ENCODE measurements at places on chromosomes 2 and 18.
A peak's percentile ranks its signal among the peaks of the same experiment; 100 is the strongest.

- no peak for DNase-seq
These were observed 352.7 kb downstream of the AKAIN1 start for GRCh38 chr18:4844320-4844719.

DNA sequence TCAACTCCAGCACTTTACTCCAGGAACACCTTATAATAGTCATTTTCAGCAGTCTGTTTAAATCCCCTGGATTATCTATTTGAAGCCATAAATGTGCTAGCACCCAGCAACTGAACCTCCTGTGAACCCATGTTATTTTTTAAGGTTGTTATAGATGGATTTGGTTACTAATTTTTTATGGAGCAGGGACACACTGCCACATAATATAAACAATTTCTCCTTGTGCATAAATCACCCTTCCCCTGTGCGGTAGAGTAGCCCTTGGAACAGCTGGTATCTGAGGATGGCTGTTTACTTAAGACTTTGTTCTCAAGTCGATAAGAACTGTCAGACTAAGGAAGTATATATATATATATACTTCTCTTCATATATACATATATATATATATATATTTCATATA is 367.4 kb downstream of the EPHA4 start:
- no peak for DNase-seq

- DNase-seq, result peak; percentile 61
These were observed 2.8 kb downstream of the SH3BP4 start for GRCh38 chr2:234954551-234954992.

DNA sequence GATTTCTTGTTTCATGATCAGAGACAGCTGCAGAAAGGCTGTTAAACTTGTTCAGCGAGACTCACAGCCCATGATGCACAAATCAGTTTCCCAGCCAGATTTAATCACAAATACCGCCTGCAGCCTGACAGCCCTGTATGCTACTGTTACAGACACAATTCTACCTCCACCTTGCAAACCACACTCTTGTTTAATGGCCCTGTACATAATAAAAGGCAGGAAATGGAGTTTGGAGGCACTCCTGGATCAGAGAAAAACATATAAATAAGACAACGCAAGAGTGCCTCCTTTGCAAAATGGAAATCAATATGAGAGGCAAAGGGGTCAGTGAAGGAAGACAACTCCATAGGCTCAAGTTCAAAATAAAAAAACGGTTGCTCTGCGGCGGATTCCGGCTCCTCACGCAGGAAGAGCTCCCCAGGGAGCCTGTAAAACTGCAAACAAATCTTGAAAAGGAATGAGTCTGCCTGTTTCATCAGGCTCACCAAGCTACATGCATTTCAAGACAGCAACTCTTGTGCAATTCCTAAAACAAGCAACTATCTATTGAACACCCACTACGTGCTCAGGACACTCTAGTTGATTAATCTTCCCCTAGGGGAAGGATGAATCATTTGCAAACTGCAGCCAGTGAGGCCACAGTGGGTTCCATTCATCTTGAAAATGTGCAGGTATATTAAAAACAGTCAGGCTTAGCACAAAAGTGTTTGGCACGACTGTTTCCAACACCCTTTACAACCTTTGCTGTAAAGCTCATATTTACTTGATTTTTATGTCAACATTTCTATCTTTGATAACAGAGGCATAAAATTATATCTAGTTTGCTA is 37.5 kb downstream of the TBC1D8 start:
- DNase-seq, result peak; percentile 75

GRCh38 chr2:174518395-174518794 is 31.6 kb upstream of the GPR155 start:
- DNase-seq, result no peak

- DNase-seq, result no peak
These were observed 814.9 kb upstream of the NRXN1 start for GRCh38 chr2:51846796-51847195.

GRCh38 chr2:50529600-50530218 is 502.2 kb downstream of the NRXN1 start:
- peak; percentile 54 for DNase-seq

GRCh38 chr2:232292395-232293154 is 86.0 kb upstream of the ALPP start:
- DNase-seq, result peak; percentile 41

- DNase-seq, result no peak
These were observed 317.2 kb downstream of the GBX2 start for GRCh38 chr2:235850771-235851551.

DNA sequence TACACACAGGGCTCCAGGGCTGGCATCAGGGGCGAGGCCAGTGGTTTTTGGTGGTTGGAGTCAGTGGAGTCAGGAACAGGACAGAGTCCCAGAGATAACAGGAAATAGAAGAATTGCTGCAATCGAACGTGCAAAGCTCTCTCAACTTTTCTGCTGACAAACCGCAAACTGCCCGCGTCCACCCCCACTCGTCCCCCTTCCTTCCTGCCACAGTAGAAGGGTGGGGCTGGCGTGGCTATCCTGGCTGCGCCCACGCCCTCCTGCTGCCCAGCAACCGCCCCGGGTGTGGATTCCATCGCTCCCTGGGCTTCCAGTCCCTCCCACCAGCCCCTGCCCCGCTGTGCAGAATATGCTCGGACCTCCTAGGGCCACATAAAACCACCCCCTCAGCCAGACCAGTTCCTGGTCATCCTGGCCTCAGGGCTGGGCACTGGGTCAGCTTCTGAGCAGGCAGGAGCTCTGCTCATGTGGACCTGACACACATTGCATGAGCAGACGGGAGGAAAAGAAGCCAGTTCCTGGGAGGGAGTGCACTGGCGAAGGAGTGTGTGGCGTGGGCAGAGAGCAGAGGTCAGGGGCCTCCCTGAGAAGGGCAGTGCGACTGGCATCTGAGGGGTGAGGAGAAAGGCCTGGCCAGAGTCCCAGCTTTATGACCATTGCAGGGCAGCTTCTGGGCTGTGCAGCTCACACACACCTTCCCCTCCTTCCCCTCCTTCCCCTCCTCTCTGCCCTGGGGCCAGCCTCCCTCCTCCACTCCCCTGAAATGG is 85.4 kb upstream of the ATG16L1 start:
- peak; percentile 36 for DNase-seq

DNA sequence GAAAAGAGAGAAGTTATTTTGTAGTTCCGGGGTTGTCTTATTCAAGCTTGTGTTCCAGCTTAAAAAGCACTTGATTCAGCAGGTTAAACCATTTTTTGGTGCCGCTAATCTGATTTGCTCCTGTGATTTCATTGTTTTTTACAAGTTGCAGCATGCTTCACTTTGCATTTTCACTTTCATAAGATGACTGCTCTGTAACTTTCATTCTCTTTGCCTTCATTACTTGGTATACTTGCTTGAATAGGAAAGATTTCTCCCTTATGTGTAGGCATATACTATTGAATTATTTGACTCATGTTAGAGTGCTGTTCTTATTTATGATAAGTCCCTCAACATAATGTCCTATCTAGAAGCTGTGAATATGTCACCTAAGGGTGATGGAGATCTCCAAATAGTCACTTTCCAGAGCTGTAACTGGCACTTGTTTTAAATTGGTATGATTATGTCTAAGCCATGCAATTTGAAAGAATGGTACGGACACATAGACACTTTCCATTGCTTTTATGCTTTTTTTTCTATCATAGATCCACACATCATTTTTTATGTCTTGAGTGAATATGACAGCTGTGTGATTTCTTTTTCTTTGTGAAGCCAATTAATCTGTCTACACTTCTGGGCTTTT is 254.5 kb downstream of the DSEL start:
- no peak for DNase-seq

- peak; percentile 35 for DNase-seq
These were observed 85.7 kb downstream of the SLC4A3 start for GRCh38 chr2:219713110-219713509.

- DNase-seq, result no peak
These were observed 24.9 kb upstream of the PID1 start for GRCh38 chr2:229296016-229296415.

GRCh38 chr2:66093371-66093770 is 341.6 kb upstream of the MEIS1 start:
- DNase-seq, result no peak

DNA sequence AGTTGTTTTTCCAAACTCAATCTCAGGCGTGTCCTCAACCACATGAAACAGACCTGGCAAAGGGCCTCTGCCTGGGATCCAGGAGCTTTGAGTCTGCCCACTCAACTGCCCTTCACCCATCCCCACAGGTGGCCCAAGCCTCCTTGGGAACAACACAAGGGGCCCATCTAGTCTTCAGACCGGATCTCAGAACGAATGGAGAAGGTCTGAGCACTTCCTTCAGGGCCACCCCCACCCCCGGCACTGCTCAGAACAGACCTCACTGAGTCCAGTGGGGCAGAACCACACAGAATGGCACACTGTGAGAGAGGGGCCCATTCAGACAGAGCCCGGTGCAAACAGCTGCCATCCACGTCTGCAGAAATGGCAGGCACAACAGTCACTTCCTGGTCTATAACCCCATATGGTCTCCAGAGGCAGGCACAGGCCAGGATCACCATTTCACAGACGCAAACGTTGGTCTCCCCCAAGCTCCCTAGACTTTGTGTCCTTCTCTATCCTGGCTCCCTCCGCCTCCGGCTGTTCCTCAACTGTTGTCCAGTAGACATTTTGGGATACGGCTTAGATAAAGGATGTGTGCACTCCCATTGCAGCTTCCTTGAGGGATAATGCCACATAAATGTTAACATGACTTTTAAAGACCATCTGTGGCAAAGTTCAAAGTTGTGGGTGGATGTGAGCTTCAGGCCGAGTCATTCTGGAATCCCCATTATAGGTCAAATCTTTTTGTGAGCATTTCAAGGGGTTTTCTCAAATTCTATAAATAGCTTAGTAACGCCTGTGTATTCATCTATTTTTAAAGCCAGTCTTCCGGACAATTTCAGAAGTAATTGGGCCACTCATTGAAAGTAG is 149.7 kb downstream of the SMAD7 start:
- no peak for DNase-seq

- DNase-seq, result no peak
These were observed 1.7 kb downstream of the MAPRE3 start for GRCh38 chr2:26971911-26972786.

DNA sequence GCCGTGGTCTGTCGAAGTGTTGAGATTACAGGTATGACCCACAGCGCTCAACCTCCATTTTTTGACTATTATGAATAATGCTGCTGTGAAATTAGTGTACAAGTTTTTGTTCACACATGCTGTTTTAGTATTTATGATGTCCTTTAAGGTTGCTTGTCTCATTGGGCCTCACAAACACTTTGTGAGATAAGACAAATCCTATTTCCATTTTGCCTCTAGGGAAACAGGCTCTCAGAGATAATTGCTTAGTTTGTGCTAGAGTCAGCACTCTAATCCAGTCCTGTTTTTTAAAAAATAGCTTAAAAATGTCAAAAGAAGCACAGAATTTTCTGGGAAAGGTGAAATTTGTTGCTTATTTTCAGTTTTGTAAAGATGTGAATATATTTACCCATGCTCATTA is 43.3 kb upstream of the CUL3 start:
- DNase-seq, result no peak

- DNase-seq, result peak; percentile 17
These were observed 29.4 kb downstream of the CERKL start for GRCh38 chr2:181627545-181627944.

DNA sequence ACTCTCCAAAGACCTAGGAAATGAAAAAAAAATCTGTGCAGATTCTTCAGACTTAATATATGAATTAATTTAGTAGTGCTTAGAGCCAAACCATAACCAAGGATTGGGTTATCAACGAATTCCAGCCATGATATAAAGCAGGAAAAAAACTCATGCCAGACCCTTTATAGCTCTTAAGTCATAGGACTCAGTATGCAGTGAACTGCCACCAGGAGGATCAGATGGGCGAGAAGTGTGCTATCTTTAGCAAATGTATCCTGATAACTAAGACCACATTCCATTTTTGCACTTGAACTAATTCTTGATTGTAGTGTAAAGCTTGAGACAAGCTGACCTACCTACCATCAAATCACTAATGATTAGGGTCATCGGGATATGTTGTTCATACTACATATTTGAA is 178.1 kb downstream of the IKZF2 start:
- no peak for DNase-seq

DNA sequence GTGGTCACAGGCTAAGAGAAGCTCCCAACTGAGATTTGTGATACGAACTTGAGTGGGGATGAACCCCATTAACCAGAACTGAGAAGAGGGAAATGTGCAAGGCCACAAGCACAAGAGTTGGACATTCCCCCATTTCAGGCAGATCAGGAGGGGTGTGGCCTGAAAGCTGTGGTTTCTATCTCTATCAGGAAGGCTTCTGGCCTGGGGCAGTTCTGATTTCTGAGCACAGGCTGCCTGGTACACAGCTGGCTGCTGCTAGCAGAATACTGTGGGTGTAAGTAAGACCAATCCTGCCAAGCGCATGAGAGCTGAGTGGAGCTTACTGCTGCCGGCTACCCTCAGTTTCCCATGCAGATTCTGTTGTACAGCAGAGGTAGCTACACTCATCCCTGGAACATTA is 484.6 kb downstream of the SATB2 start:
- no peak for DNase-seq

- DNase-seq, result peak; percentile 80
These were observed 231.7 kb upstream of the FOSL2 start for GRCh38 chr2:28160986-28161425.

DNA sequence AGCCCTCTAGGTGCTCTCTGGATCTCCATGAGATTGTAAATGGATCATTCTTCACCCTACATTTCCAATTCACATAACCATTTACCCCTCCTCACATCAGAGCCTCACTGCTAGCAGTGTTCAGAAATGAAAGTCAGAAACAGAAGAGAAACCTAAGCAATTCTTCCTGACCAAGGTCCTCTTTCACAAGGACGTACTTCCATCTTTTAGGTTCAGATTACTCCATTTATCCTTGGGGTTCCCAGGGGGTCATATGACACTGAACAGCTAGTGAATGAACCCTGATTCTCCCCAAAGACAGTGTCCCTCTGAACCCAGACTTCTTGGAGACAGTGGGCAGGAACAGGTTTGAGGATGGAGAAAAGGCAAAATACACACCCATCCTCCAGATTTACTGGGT is 12.9 kb upstream of the MARCO start:
- no peak for DNase-seq

DNA sequence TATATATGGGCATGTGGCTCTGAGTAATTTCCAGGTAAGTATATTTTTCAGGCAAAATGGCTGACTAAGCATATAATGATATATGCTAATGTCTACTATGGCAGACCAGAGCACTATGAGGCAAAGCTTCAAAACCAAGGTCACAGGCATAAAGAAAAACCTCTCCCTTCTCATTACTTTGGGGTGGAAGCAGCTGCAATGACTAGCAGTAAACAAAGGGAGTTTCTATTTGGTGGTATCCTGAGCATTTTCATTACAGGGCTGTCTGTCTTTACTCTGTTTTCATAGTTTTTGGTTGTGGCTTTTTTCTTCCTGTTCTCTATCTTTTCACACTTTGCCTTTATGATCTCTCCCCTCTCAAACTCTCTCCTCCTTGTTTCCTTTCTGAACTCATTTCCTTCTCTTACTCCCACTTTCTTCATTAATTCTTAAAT is 15.6 kb downstream of the PDE6D start:
- no peak for DNase-seq

DNA sequence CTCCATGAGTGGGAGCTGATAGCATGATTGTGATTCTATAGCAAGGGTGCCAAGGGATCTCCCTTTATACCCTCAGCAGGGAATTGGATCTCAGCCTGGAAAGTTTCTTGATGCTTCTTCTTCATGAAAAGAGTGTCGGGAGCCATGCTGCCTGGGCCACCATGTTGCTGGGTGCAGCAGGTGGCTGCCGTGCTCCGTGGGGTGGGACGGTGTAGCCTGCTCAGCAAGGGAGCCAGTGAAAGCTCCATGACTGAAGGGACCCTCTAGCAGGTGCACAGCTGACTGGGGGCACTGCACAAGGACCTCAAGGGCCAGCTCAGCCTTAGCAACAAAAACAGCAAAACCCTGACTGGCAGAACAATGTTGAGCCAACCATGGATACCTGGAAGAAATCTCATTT is 368.9 kb upstream of the HS6ST1 start:
- no peak for DNase-seq
